ENCODE measurements at places on chromosomes 2 and 18.

- DNase-seq: no peak
Measured at GRCh38 chr2:238528953-238529781, 102.4 kb downstream of the ASB1 start.

- DNase-seq: no peak
Measured at GRCh38 chr2:235056768-235057167, 105.0 kb downstream of the SH3BP4 start.

- DNase-seq: no peak
Measured at GRCh38 chr18:1246827-1247226, 342.2 kb downstream of the ADCYAP1 start.

DNA sequence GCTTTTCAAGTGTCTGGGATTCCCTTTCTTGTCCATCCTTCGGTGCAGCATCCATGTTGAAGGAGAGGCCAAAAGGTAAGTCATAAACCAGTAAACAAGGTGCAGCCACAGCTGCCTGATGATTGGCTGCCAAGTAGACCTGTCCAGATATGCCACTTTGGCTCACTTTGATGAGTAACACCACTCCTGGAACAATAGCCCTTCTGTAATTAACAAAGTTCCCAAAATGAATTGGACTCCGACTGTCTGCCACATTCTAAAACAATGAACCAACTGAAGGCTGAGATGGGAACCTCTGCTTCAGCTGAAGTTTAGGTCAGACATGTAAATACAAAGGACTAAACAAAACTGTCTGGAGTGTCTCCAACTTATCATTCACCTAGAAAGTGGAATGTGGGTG lies 82.2 kb upstream of the LGALSL start:
- DNase-seq: no peak

DNA sequence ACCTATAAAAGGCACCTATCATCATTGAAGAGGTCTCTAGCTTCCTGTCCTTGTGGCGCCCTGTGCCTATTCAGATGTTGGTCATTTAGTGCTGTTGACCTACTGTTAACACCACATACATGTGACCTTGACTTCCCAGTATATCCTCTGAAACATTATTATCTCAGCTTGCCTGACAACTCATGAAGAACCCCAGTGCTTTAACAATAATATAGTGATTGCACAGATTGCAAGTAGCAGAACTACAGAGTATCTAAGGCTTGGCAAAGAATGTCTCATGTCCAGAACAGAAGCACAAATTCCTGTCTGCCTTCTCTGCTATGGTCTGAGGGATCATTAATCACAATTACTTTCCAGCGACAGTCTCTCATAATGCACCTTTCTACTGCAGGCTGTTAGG lies 165.3 kb downstream of the LCLAT1 start:
- DNase-seq: no peak

GRCh38 chr18:9989481-9989880 lies 75.7 kb downstream of the VAPA start:
- DNase-seq: no peak

GRCh38 chr2:61793389-61793836 lies 60.4 kb downstream of the FAM161A start:
- peak; percentile 9 for DNase-seq

GRCh38 chr2:36482576-36483214 lies 115.3 kb downstream of the FEZ2 start:
- DNase-seq: no peak

- DNase-seq: no peak
Measured at GRCh38 chr18:23585007-23585871, 1.1 kb downstream of the NPC1 start.

DNA sequence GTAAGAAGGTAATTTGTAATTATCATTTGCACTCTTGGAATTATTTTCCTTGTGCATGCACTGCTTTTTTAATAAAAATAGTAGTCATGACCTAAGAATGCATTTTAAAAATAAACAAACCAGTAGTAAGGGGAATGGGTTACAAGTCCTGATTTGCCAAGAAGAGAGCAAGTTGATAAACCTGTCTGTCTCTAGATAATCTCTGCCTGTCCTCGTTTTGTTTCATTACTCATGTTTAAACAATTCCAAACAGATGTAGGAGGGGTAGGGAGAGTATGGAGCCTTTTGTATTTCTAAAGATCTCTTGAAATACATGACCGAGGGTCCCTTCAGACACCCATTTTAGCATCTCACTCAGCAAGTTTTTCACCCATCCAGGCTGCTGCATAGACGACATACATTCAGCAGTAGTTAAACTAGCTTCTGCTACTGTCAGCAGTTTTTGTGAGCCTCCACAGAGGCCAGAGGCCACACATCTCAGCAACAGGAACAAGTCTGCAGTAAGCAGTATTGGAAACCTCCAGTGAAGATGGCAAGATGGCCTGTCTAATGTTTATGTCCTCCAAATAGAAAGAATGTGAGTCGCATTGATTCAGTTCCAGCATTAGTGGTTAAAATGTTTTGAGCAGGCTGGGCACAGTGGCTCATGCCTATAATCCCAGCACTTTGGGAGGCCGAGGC lies 2.3 kb upstream of the EXOC6B start:
- DNase-seq: no peak

GRCh38 chr2:75022516-75022915 lies 64.1 kb downstream of the POLE4 start:
- DNase-seq: no peak

DNA sequence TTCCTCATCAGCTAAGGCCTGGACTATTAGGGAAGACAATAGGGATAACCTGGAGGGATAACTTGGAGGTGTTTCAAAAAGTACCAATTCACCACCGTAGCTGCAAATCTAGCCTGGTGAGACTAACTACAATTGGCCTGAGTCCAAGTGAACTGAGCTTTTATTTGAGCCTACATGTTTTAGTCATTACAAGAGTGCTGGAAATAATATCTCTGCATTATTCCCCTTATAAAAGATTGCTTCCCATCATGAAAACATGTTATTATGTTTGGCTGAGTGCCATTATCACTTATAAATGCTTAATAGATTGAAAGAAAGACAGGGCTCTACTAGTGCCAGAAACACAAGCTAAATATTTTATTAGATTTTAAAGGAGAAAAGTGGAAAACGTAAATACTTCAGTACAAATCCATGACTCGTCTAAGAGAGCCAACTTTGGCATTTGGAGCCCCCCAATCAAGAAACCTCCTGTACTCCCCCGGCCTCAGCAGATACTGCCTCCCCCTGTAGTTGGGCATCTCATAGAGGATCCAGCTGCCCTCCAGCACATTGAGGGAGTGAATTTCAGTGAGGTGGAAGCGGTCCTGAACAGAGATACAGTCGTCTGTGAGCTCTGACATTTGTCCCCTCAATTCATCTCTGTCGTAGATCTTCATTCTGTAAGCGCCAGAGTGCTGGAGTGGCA lies 3.6 kb downstream of the CRYGB start:
- DNase-seq: no peak

GRCh38 chr18:3984163-3984757 lies 470.8 kb downstream of the DLGAP1 start:
- no peak for DNase-seq

DNA sequence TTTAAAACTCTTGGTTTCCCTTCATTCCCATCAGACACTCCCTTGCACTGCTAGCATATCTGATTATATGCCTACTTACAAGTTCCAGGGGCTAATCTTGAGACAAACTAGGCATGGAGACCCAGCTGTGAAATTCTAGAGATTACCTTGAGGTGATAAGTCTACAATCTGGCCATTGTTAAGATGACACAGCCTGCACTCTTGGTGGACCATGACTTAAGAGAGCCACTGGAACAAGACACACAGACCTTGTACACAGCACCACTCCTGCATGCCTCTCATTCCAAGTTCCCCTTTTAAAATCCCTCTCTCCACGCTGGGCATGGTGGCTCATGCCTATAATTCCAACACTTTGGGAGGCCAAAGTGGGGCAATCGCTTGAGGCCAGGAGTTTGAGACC lies 387.2 kb upstream of the DCC start:
- no peak for DNase-seq

DNA sequence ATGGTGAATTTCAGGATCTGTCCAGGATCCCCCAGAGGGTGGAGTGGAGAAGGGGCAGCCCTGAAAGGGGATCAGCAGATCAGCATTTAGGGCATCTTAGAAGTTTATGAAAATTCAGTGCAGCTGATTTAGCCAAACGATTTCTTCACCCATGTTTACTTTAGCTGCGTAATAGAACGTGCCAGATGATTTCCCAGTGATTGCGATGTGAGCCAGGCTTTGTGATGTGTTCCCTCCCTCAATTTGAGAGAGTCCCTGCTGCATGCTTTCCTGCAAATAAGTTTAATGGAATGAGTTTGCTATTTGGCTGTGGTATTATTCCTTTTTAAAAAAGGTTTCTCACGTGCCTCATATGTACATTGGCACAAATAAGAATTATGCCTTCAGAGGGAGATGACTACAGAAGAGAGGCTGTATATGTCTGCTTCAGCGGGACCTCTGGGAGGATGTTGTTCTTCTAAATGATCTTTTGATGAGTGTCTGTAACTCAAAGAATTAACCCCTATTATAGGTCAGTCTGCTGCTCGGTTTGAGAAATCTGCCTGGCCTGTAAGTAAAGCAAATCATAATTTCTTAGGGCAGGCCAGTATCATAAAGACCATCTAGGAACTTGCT lies 111.9 kb downstream of the MRO start:
- DNase-seq: no peak

GRCh38 chr2:235263205-235264120 lies 230.4 kb upstream of the AGAP1 start:
- peak; percentile 82 for DNase-seq

DNA sequence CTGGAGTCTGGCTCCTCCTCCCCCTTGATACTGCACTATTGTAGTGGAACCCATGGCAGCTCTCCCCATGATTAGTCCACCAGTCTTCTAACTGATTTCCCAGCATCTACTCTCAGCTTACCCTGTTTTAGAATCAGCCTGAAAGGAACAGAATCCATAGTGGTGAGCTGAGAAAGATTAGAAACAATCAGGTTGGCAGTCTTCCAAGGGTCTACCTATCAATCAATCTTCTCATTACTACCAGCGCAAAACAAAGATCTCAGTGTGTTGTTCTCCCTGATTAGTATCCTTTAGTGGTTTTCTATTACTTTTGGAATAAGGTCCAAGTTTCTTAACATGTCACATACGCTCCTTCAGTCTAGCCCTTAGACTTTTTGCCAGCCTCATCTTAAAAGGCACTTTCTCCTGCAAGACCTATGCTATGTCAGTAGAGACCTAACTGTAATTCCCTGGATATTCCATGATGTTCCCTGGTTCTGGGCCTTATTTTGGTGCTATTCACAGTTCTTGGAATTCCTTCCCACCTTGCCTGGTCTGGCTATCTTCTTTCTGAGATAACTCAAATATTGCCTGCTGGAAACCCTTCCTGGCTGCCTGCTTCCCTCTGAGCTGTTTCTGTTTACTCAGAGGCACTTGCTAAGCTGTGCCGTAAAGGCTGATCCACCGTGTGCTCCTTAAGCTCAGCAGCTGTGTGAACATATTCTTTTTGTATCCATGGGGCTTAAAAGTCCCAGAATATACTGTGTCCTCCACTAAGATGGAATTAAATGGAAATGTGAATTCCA lies 32.6 kb downstream of the LAMA3 start:
- no peak for DNase-seq

DNA sequence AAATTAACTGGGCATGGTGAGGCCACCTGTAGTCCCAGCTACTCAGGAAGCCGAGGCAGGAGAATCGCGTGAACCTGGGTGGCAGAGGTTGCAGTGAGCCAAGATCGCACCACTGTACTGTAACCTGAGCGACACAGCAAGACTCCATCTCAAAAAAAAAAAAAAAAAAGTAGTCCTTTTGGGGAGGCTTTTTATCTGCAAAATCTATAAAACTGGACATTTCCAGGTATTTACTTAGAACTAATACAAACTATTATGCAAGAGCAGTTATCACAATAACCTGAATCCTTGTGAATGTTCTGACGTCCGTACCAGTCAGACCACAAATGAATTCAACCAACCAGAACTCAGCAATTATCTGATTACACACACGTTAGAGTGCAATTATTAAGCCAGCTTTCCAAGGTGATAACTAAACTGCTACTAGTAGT lies 8.8 kb upstream of the RAPH1 start:
- DNase-seq: no peak

GRCh38 chr2:148813603-148814065 lies 61.4 kb upstream of the KIF5C start:
- no peak for DNase-seq

GRCh38 chr2:138279871-138280270 lies 221.7 kb upstream of the SPOPL start:
- DNase-seq: no peak

- DNase-seq: no peak
Measured at GRCh38 chr2:119069781-119070180, 88.8 kb downstream of the C1QL2 start.

DNA sequence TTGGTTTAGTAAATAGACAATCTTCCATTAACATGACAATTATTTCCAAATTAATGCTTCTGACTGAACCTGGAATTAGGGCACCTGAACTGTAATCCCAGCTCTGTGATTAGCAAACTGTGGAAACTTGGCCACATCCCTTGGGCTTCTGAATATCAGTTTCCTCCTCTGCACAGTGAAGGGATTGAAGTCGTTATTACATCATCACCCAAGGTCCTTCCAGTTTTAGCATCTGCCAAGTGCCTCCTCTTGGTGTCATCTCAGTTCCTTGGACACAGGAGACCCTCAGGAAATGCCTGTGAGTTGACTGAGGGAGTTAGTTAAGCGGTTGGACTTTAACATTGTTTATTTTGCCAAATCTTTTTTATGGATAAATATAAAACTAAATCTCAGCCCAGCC lies 64.8 kb downstream of the MOGAT1 start:
- no peak for DNase-seq

GRCh38 chr2:10234409-10235094 lies 68.2 kb upstream of the HPCAL1 start:
- no peak for DNase-seq

GRCh38 chr2:235856151-235856854 lies 311.9 kb downstream of the GBX2 start:
- no peak for DNase-seq

DNA sequence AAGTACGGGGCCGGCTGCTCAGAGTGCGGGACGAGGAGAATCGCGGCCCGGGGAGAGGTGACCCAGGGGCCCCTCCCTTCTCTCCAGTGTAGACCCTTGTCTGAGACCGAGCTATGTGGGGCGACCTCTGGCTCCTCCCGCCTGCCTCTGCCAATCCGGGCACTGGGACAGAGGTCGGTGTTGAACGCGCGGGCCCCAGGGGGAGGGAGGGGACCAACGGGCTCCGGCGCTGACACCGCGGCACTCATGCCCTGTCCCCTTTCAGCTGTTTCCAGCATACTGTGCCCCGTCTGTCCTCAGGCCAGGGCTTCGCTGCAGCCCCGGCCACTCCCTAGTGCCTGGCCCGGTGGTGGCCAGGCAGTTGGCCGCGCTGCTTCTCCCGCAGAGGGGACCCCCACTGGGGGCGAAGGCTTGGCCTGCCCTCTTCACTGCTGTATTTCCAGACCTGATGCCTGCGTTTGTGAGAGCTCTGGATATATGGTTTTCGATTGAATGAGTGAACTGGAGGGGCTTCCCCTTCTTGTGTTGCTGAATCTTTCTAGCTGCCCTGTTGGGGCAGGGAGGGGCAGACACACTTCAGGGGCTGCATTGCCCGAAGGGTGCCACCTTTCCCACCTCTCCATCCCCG lies 809 bp downstream of the DBI start:
- peak; percentile 63 for DNase-seq

Data from nucleus accumbens (tissue), 56 donors.